IMR-90 (cell line): ENCODE measurements at places on chromosomes 3 and 15.

DNA sequence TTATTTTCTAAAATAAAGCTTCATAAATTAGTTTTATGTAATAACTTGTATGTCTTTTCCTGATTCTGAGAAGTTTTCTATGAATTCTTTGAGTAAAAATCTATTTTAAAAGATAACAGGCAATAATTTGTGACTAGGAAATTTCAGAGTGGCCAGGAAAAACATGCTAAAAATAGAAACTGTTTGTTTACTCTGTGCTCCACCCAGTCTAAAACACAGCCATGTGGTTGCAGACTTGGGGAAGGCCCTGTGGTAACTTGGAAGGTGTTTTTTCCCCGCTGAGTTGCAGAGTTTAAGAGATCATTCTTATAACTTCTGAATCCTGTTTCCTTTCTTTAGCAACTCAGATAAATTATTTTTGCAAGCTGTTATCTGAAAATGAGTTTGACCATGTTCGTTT is 21.9 kb downstream of the PLCL2 start:
- H3K4me1 ChIP-seq: peaks cover 7% of the 10 kb centered on the region
- H3K27me3 ChIP-seq: no peaks in the 10 kb centered on the region
- H3K27ac ChIP-seq: no peak overlapping the region
- H3K36me3 ChIP-seq: no peaks in the 10 kb centered on the region
- no peak overlapping the region for H3K4me3 ChIP-seq
- DNase-seq: peak; percentile 29

DNA sequence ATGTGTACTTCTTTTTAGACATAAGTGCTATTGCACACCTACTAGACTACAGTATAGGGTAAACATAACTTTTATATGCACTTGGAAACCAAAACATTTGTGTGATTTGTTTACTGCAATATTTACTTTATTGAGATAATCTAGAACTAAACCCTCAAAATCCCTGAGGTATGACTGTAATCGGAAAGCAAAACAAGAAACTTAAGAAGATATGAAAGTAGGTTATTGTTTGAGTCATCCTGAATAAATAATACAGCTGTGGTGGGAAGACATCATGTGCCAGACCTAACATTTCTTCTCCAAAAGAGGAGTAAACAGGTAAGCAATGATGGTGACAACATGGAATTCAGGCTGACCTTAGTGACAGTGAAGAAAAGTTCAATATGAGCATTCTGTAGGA is 765.5 kb downstream of the OTOL1 start:
- H3K36me3 ChIP-seq: no peaks in the 10 kb centered on the region
- H3K4me3 ChIP-seq: no peak overlapping the region
- no peaks in the 10 kb centered on the region for H3K4me1 ChIP-seq
- peak; percentile 38 for DNase-seq
- no peak overlapping the region for H3K27ac ChIP-seq
- no peaks in the 10 kb centered on the region for H3K27me3 ChIP-seq

GRCh38 chr3:153855772-153856171 is 265.4 kb upstream of the ARHGEF26 start:
- no peaks in the 10 kb centered on the region for H3K4me1 ChIP-seq
- H3K36me3 ChIP-seq: no peaks in the 10 kb centered on the region
- no peak overlapping the region for H3K4me3 ChIP-seq
- no peaks in the 10 kb centered on the region for H3K27me3 ChIP-seq
- DNase-seq: no peak
- no peak overlapping the region for H3K27ac ChIP-seq

DNA sequence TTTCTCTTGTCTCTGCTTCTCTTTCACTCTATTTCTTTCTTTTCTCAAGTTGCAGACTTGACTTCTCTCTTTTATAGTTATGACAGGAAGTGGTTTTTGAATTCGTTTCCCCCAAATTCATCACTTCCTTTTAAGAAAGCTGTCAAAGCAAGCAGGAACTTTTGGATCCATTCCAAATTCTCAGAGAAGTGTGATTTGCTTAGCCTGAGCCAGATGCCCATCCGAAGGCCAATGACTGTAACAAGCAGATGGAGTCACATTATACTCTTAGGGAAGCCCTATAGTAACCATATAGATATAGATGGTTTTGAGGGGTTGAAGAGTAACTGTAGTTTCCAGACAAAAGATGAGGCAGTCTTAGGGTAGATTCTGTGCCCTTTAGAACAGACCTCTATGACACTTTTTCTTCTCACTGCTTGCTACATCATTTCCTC is 592.0 kb upstream of the KCNMB2 start:
- H3K4me3 ChIP-seq: no peak overlapping the region
- H3K36me3 ChIP-seq: no peaks in the 10 kb centered on the region
- no peaks in the 10 kb centered on the region for H3K4me1 ChIP-seq
- no peak overlapping the region for H3K27ac ChIP-seq

DNA sequence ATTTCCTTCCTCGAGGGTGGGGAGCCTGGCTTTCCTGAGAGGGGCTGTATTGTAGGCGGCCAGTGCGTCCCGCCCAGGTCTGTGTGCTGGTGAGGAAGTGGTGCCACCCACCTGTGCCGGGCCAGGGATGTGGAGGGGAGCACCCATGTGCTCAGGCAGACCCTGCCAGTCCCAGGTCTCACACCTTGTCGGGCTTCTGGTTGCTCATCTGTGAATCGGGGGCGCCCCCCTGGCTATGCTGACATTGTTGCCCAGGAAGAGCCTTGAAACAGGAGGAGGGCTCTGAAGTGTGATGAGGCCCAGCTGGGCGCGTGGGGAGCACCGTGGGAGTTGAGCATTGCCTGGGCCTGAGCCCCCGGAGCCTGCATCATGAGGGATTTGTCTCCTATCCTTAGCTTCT is 4.8 kb downstream of the FBLN2 start:
- H3K27ac ChIP-seq: no peak overlapping the region
- no peaks in the 10 kb centered on the region for H3K36me3 ChIP-seq
- H3K4me1 ChIP-seq: peaks cover under 1% of the 10 kb centered on the region
- no peak for DNase-seq

DNA sequence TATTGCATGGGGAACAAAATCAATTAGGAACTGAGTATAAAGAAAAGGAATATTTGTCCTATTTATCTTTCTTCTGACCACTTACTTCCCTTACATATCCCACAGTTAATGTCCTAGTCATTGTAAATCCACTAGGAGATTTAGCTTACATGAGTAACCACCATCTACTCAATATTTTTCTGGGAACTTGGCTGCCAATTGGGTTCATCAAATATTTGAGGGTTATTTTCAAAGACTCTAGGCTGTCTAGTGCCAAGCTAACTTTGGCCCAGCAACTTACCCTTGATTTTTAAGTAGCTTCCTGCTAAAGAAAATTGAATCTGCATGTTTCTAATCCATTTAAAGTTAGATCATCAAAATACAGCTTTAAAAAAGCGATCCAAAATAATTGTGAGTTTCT is 362.5 kb upstream of the EPHA3 start:
- no peaks in the 10 kb centered on the region for H3K36me3 ChIP-seq
- no peaks in the 10 kb centered on the region for H3K27me3 ChIP-seq
- no peaks in the 10 kb centered on the region for H3K4me1 ChIP-seq
- no peak for DNase-seq

GRCh38 chr3:14861031-14861430 is 42.3 kb downstream of the FGD5 start:
- H3K27me3 ChIP-seq: peaks cover 3% of the 10 kb centered on the region
- no peak overlapping the region for H3K4me3 ChIP-seq
- no peaks in the 10 kb centered on the region for H3K36me3 ChIP-seq
- H3K4me1 ChIP-seq: no peaks in the 10 kb centered on the region
- no peak for DNase-seq

- H3K36me3 ChIP-seq: no peaks in the 10 kb centered on the region
- peaks cover 23% of the 10 kb centered on the region for H3K4me1 ChIP-seq
- no peak overlapping the region for H3K4me3 ChIP-seq
- DNase-seq: peak; percentile 70
- H3K27me3 ChIP-seq: peaks cover 20% of the 10 kb centered on the region
These were observed 232.8 kb upstream of the BHLHE40 start for GRCh38 chr3:4746241-4746958.

DNA sequence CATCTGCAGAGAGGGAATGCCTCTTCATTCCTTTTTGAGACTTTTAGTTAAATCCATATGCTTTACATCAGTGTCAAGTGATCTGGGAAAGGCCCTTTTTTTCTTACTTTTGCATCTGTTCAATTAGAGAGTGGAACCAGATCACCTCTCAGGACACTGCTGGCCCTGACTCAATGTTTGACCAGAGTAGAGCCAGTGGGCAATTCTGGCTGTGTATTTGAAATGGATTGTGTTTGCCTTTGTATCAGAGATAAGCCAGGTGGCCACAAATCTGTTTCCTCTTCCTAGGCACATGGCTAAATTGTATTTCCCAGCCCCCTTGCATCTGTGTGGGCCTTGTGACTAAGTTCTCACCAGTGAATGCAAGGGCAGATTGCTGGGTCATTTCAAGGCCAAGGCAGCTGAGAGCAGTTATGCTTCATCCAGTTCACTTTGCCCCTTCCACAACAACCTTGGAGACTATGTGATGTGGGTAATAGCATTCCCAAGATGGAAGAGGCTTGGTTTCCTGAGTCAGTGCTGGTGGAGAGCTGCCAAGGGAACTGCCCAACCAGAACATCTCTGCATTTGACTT is 75.6 kb upstream of the CACNA2D3 start:
- no peaks in the 10 kb centered on the region for H3K4me1 ChIP-seq
- H3K27me3 ChIP-seq: no peaks in the 10 kb centered on the region
- no peak overlapping the region for H3K27ac ChIP-seq
- H3K36me3 ChIP-seq: no peaks in the 10 kb centered on the region
- no peak overlapping the region for H3K4me3 ChIP-seq
- DNase-seq: no peak

- peaks cover 48% of the 10 kb centered on the region for H3K27me3 ChIP-seq
- DNase-seq: no peak
- H3K36me3 ChIP-seq: no peaks in the 10 kb centered on the region
- no peak overlapping the region for H3K4me3 ChIP-seq
- H3K27ac ChIP-seq: no peak overlapping the region
These were observed 1.3 kb downstream of the CFAP100 start for GRCh38 chr3:126395846-126396513.

DNA sequence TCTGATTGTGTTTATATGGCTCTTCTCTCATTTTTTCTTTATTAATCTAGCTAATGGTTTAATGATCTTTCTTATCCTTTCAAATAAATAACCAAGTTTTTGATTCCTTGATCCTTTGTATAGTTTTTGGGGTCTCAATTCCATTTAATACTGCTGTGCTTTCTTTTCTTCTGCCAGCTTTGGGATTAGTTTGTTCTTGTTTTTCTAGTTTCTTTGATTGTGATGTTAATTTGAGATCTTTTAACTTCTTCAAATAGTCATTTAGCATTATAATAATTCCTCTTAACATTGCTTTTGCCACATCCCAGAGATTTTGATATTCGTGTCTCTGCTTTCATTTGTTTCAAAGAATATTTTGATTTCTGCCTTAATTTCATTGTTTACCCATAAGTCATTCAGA is 1126.6 kb downstream of the NAALADL2 start:
- DNase-seq: no peak
- H3K4me3 ChIP-seq: no peak overlapping the region
- no peaks in the 10 kb centered on the region for H3K27me3 ChIP-seq
- no peaks in the 10 kb centered on the region for H3K4me1 ChIP-seq
- H3K27ac ChIP-seq: no peak overlapping the region
